ENCODE measurements at places on chromosomes 3 and 15. TPM values are rescaled to one million over a fixed set of nuclear protein-coding genes. Genes with fewer than 3 reads are reported as not detected.
A peak's percentile ranks its signal among the peaks of the same experiment; 100 is the strongest.

DNA sequence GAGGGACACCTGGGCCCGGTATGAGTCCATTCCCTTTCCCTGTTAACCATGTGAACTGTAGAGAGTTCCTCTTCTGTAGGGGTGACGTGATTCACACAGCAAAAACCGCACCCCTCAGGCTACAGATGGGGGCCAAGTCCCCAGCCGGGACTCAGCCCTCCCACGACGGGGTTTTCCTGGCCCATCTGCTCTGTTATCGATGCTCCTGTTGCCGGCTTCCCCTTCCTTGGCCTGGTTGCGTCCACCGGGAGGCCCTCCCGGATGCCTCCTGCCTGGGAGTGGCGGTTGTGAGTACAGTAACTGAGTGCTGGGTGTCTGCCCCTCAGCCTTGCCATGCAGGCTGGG, 817 bp upstream of the PLXNA1 start:
- H3K36me3 ChIP-seq, result no peaks in the 10 kb centered on the region
- peak overlapping the region; percentile 85 for H3K27ac ChIP-seq
- H3K27me3 ChIP-seq, result peaks cover 14% of the 10 kb centered on the region
- DNase-seq, result no peak

- no peak overlapping the region for H3K4me3 ChIP-seq
- no peaks in the 10 kb centered on the region for H3K4me1 ChIP-seq
- no peaks in the 10 kb centered on the region for H3K27me3 ChIP-seq
- no peaks in the 10 kb centered on the region for H3K36me3 ChIP-seq
- DNase-seq, result no peak
- no peak overlapping the region for H3K27ac ChIP-seq
Measured at GRCh38 chr15:67059127-67059553, 6.3 kb upstream of the SMAD3 start.

- no peaks in the 10 kb centered on the region for H3K36me3 ChIP-seq
- no peak for DNase-seq
- no peaks in the 10 kb centered on the region for H3K27me3 ChIP-seq
- peaks cover 64% of the 10 kb centered on the region for H3K4me1 ChIP-seq
Measured at GRCh38 chr15:35306361-35306981, 221.4 kb upstream of the NANOGP8 start.

DNA sequence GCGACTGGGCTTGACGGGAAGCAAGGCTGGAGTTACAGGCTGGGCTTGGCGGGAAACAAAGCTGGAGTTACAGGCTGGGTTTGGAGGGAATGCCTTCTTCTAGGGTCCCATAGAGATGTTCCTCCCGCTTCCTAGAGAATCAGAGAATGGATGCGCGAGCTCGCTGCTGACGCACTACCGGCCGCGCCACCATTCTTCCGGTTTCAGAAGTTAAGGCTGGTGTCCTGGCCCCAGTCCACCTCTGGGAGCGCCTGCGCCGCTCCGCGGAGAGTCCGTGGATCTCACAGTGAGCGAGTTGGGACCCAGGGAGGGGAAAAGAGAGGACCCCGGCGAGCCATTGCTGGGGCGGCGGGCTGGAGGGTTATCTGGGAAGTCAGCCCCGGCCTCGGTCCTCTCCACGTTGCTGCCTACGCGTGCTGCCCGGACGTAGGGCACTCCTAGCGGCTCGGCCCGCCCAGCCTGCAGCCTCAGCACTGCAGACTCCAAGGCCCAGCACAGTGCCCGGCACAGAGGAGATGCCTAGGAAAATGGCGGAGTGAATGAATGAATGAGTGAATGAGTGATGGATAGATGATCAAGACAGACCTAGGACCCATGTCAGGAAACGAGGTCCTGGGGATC, at the start of gene ZNF502:
Gene ZNF502 (plus strand): TSS at position 206 of the 621 bp plus-strand sequence. CDS start 7,602 bp downstream, outside the sequence.
- peak within 1 kb of the TSS; percentile 79 for H3K27ac ChIP-seq
- H3K36me3 ChIP-seq, result peaks cover 20% of the 10 kb centered on the region
- peaks cover 6% of the 10 kb centered on the region for H3K4me1 ChIP-seq
- peak within 1 kb of the TSS; percentile 81 for H3K4me3 ChIP-seq
- peak; percentile 95 for DNase-seq

- no peak for DNase-seq
- no peaks in the 10 kb centered on the region for H3K4me1 ChIP-seq
- H3K27me3 ChIP-seq, result no peaks in the 10 kb centered on the region
- no peak overlapping the region for H3K4me3 ChIP-seq
Measured at GRCh38 chr15:71080705-71081104, 34.6 kb upstream of the THSD4 start.

- H3K27me3 ChIP-seq, result no peaks in the 10 kb centered on the region
- H3K4me3 ChIP-seq, result no peak overlapping the region
- no peak overlapping the region for H3K27ac ChIP-seq
Measured at GRCh38 chr3:127299276-127299675, 11.4 kb upstream of the PRR20G start.

- DNase-seq, result no peak
- no peak overlapping the region for H3K27ac ChIP-seq
- H3K36me3 ChIP-seq, result no peaks in the 10 kb centered on the region
- H3K4me1 ChIP-seq, result peaks cover 6% of the 10 kb centered on the region
- no peak overlapping the region for H3K4me3 ChIP-seq
Measured at GRCh38 chr3:112365035-112365434, 32.1 kb downstream of the CD200 start.

GRCh38 chr15:63815796-63816533, 17.8 kb downstream of the HERC1 start:
- no peak overlapping the region for H3K4me3 ChIP-seq
- H3K36me3 ChIP-seq, result no peaks in the 10 kb centered on the region
- no peaks in the 10 kb centered on the region for H3K27me3 ChIP-seq
- peak overlapping the region; percentile 63 for H3K27ac ChIP-seq
- no peak for DNase-seq

DNA sequence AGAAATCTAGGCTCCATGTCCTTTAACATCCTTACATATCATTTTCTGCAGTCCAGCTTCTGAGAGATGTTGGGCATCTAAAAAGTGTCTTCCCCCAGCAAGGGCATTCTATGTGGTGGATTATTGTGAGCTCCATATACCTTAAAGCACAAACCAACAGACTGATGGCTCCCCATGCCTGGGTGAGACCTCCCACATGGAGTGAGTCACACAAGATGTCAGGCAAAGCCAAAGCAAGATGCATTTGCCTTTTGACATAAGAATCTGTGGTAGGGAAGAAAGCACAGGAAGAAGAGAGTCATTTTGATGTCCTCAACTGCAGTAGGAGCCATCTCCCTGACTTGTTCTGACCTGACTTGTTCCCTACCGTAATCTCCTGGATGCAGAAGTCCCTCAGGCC, 238.7 kb upstream of the EIF1B start:
- no peak overlapping the region for H3K27ac ChIP-seq
- no peak overlapping the region for H3K4me3 ChIP-seq
- DNase-seq, result peak; percentile 78
- H3K27me3 ChIP-seq, result no peaks in the 10 kb centered on the region

DNA sequence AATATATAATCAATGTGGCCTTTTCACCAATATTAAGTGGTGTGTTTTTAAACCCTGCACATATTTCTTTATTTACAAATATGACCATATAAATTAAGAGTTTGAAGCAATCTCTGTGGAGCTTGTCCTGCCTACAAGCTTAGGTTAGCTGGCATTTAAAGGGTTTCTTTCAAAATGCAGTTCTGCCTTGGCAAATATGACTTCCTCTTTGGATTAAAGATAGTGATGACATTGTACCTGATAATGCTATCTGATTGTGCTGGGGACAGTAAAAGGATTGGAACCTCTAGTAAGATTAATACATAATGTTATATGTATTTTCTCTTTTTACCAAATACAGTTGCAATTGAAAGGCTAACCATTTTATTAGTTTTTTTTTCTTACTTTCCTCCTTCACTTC, 249.1 kb downstream of the OTOL1 start:
- no peaks in the 10 kb centered on the region for H3K36me3 ChIP-seq
- H3K4me3 ChIP-seq, result no peak overlapping the region
- no peak for DNase-seq
- no peaks in the 10 kb centered on the region for H3K27me3 ChIP-seq
- no peaks in the 10 kb centered on the region for H3K4me1 ChIP-seq

DNA sequence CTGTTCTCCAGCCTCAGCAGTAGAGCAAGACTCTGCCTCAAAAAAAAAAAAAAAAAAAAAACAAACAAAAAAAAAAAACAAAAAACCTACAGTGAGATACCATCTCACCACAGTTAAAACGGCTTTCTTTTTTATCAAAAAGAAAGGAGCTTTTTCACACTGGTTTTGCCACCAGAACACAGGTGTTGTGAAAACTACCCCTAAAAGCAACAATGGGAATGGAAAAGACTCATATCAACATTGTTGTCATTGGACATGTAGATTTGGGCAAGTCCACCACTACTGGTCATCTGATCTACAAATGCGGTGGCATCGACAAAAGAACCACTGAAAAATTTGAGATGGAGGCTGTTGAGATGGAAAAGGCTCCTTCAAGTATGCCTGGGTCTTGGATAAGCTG, 24.8 kb upstream of the SLC25A38 start:
- no peak overlapping the region for H3K27ac ChIP-seq
- DNase-seq, result no peak
- no peak overlapping the region for H3K4me3 ChIP-seq

DNA sequence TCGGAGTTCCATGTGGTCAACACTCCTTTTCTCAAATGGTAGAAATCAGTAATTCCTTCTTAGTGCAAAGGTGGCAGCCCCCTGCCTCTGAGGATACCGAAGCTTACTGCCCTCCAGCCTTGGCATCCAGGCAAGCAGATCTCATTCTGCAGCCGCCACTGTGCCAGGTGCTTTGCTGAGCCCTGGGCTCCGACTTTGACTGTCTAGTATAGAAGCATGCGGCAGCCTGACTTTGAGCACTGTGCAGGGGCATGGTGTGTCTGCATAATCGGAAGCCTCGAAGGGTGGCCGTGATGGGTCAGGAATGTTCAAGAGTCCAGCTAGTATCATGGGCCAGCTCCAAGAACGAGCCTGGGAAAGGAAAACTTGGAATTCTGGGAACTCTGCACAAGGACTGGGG, 39.7 kb downstream of the ABTB1 start:
- H3K4me3 ChIP-seq, result no peak overlapping the region
- H3K27ac ChIP-seq, result peak overlapping the region; percentile 68
- peaks cover 86% of the 10 kb centered on the region for H3K4me1 ChIP-seq
- peaks cover 30% of the 10 kb centered on the region for H3K36me3 ChIP-seq
- H3K27me3 ChIP-seq, result no peaks in the 10 kb centered on the region

- no peaks in the 10 kb centered on the region for H3K36me3 ChIP-seq
- no peak for DNase-seq
- H3K27ac ChIP-seq, result no peak overlapping the region
- peaks cover 20% of the 10 kb centered on the region for H3K4me1 ChIP-seq
- no peak overlapping the region for H3K4me3 ChIP-seq
Measured at GRCh38 chr3:128844502-128844901, 34.9 kb upstream of the ACAD9 start.

DNA sequence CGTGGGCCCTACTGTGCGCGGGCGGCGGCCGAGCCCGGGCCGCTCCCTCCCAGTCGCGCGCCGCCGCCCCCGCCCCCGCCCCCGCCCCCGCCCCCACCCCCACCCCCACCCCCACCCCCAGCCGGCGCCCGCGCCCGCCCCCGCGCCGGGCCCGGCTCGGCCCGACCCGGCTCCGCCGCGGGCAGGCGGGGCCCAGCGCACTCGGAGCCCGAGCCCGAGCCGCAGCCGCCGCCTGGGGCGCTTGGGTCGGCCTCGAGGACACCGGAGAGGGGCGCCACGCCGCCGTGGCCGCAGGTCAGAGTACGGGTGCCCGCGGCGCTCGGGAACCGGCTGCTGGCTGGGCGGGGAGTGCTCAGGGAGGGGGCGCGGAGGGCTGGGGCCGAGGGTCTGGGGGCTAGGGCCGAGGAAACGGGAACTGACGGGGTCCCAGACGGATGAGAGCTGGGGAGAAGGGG, 1.1 kb upstream of the PPARG start:
- peaks cover 42% of the 10 kb centered on the region for H3K27me3 ChIP-seq
- H3K36me3 ChIP-seq, result no peaks in the 10 kb centered on the region
- DNase-seq, result no peak
- peak overlapping the region; percentile 67 for H3K27ac ChIP-seq

GRCh38 chr3:15754047-15754446, 43.7 kb downstream of the ANKRD28 start:
- no peaks in the 10 kb centered on the region for H3K4me1 ChIP-seq
- H3K4me3 ChIP-seq, result no peak overlapping the region
- H3K36me3 ChIP-seq, result peaks cover 4% of the 10 kb centered on the region
- no peaks in the 10 kb centered on the region for H3K27me3 ChIP-seq

DNA sequence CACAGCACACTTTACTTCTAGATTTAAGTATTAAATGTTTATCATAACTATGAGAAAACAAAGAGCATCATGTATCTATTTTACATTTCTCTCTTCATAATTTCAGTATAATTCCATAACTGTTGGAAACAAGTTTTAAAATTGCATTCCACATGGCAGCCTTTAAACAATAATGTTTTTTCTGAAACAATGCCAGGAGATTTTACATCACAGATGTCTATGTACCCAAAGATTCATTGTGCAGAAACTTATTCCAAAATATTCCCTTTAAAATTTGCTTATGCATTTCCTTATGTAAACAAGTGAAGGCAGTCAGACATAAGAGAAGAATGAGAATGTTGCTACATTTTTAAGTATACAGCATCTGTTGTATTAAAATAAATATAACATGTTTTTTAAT, 324.9 kb upstream of the COL8A1 start:
- no peaks in the 10 kb centered on the region for H3K4me1 ChIP-seq
- DNase-seq, result no peak
- H3K4me3 ChIP-seq, result no peak overlapping the region
- no peak overlapping the region for H3K27ac ChIP-seq
- no peaks in the 10 kb centered on the region for H3K36me3 ChIP-seq

DNA sequence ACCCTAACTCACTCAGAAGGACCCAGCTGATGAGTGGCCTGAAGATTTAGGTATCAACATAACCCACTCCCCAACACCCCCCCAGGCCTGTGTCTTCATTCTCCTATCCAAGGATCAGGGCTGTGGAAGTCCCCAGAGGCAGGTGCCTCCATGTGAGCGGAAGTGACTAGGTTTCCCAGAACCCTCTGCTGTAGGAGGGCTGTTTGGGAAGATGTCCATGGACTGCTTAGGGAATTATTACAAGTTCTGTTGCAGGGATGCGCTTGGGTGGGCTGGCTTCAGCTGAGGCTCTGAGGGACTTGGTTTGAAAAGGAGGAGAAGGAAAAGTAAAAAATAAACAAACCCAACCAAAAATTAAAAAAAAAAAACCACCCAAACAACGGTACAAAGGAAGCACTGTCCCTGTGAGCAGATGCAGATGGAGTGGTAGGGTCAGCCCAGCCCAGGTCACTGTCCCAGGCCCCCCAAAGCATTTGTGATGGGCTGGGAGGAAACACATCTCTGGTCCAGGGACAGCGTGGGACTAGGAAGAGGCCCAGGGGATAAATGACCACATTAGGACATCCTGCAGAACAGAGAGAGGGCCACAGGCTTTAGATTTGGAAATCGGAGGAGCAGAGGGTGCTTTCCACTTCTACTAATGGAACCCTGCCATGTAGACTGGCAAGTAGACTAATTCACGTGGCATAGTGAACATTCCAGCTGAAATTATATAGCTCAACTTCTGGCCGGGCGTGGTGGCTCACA, 12.2 kb upstream of the APOD start:
- no peaks in the 10 kb centered on the region for H3K36me3 ChIP-seq
- no peaks in the 10 kb centered on the region for H3K4me1 ChIP-seq
- no peak for DNase-seq
- H3K4me3 ChIP-seq, result no peak overlapping the region
- H3K27ac ChIP-seq, result no peak overlapping the region

SH3GL3 gene
- 0.19 TPM for total RNA-seq

GPR149 gene
- not detected for total RNA-seq

RFT1 gene
- 9.1 TPM for total RNA-seq

LRRN1 gene
- total RNA-seq, result 0.83 TPM

GTPBP8 gene
- total RNA-seq, result 25.2 TPM

IGSF10 gene
- 0.83 TPM for total RNA-seq

MST1R gene
- 3.1 TPM for total RNA-seq
